ENCODE measurements at places on chromosomes 5 and 9.

- no peak for DNase-seq
Observed at GRCh38 chr9:2780326-2780725, 63.0 kb downstream of the KCNV2 start.

DNA sequence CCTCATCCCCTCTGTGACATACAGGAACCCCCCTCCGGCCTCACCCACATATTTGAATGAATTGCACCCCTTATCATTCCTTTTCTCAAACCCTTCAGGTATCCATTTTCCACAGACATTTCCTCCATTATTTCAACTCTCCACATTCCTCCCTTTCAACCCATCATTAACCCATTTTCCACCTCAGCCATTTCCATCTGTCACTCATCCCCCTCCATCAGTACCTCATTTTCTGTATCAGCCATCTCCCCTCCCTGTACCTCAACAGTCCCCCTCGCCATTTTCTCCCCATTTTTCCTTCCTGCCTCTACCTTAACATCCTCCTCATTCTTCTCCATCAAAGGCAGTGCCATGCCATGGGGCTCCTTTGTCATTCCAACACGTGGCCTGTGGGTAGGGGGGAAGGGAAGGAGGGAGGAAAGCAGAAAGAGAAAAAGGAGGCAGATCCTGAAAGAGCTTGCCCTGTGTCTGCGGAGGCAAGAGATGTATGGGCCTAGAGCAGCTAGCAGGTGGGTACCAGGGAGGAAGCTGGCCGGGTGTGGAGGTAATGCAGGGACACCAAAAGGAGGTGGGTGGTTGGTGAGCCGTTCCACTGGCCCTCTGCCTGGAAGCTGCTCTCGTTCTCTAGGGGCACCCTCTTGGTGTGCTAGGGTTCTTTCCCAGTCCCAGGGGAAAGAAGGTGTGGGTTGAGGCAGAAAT, 1.5 kb downstream of the DNAJB5 start:
- DNase-seq = no peak

DNA sequence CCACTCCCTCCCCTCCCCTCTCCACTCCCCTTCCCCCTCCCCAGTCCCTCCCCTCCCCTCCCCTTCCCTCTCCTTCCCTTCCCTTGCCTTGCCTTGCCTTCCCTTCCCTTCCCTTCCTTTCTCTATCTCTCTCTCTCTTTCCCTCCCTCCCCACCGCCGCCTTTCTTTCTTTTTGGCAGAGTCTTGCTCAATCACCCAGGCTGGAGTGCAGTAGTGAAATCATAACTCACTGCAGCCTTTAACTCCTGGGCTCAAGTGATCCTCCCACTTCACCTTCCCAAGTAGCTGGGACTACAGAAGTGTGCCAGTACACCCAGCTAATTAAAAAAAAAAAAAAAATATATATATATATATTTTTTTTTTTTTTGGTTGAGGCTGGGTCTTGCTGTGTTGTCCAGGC, 45.5 kb downstream of the IL31RA start:
- no peak for DNase-seq

GRCh38 chr9:116300360-116300870, 146.8 kb downstream of the PAPPA start:
- DNase-seq = no peak

DNA sequence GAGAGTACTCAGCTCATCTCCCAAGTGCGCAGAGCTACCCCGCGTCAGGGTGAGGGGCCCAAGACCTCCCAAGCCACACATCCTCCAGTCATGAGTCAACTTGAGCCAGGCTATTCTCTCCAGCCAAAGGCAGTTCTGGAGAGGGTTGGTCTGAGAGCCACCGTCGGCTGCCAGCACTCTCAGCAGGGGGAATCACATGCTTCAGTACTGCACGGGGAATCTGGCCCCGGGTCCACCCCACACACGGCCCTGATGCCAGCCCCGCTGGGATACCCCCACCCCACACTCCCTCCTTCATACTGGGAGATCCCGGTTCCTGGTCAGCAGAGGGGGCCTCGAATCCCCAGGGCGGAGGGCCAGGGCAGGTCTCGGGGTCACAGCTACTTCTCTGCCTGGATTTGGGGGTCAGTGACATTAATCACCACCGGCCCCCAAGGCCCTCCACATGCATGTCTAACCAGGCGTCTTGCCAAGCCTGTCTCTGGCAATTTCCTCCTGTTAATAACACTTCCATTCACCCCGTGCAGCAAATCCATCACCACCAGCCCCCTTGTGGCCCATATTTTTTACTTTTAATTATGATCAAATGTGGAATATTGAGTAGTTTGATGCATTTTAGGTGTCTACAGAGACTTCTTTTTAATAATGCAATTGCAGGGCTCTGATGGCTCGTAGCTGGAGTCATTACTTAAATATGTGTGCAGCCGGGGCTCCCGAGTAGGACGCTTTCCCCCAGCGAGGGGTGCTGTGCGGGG, 102.9 kb upstream of the PPP1R26 start:
- DNase-seq = no peak

DNA sequence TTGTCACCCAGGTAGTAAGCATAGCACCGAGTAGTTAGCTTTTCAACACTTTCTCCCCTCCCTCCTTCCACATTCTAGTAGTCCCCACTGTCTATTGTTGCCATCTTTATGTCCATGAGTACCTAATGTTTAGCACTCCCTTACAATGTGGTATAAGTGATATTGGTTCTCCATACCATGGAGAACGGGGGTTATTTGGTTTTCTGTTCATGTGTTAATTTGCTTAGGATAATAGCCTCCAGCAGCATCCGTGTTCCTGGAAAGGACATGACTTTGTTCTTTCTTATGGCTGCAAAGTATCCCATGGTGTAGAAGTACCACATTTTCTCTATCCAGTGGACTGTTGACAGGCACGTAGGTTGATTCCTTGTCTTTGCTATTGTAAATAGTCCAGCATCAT, 353.9 kb downstream of the ADGRV1 start:
- no peak for DNase-seq

- DNase-seq = no peak
Observed at GRCh38 chr5:114018186-114018585, 343.7 kb upstream of the KCNN2 start.

GRCh38 chr5:108303611-108304010, 78.3 kb downstream of the FBXL17 start:
- peak; percentile 31 for DNase-seq

DNA sequence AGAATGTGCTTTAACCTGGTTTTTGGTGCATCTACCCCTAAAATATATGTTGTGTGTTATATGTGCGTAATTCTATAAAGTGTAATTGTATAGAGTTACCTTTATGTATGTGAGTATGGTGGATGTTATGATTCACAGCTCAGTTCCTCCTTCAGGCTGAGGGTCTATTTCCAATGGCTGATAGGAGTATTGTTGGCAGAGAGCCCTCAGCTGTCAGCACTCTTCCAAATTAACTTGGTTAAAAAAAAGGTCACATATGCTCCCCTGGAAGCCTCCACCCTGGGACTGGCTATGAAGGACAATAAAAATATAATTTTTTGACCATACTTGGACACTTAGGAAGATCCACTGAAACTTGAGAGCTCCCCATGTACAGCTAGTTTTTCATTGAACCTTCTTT, 250.4 kb upstream of the CDH12 start:
- DNase-seq = no peak

DNA sequence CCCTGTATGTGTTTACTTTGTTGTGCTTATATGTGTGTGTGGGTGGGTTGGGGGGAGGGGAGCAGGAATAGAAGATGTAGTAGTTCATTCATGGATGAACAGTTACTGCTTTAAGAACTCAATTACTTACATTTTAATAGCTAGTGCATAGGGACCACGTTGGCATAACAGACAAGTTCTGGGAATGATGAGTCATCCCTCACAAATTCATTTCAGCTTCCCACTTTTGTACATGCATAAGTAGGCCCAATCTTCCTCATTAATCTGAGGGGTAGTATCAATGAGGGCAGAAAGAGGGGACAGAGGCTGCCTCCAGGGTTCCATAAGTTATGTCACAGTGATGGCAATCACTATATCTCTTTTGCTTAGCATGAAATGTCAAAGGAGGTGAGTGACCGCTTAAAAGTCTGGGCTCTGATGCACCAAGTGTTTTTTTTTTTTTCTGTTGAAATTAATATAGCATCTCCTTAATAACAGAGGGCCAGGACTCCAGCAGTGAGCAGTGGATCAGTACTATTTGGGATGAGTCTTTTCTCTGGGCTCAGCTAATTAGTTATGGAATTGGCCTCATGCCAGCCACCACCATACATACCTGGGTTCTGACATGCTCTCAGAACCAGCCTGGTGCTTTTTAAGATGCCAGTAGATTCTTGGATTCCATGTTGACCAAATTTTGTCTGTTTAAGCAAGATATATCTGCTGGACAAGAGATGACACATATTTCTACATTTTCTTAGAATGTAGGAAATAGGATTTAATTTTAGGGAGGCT, 37.1 kb downstream of the PRDM6 start:
- peak; percentile 58 for DNase-seq

DNA sequence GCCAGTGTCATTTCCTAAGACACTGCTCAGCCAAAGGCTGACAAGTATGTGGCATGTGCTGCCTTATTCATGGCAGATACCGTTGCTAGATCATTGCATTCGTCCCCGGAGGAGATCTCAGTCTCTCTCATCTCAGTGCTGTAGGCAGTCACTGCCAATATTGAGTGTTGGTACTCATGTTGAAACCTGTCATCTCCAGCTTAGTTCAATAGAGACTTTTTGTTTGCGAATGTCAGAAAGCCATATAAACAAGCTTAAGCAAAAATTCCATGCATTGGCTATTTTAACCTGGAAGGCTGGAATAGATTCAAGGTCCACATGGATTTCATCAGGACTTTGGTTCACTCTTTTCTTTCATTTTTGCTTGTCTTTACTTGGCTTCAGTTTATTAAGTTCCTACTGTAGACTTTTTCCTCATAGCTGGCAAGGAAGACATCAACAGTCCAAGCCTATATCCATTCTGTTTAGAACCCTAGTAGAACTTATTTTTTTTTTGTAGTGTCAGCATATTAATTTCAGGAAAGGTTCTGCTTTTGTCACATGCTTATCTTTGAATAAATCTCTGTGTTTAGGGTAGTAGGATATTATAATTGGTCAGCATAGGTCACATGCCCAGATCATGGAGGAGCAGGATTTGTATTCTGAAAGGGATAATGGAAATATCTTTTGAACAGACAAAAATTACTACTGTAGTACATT, 66.8 kb downstream of the FCHO2 start:
- no peak for DNase-seq

All from HCEC 1CT (cell line).